Activated CD8-positive, alpha-beta memory T cell treated with anti-CD3 and anti-CD28 coated beads, Interleukin-2, amount 50 U/mL, for 48 hours (primary cell): ENCODE measurements at places on chromosomes 16 and 17.

DNA sequence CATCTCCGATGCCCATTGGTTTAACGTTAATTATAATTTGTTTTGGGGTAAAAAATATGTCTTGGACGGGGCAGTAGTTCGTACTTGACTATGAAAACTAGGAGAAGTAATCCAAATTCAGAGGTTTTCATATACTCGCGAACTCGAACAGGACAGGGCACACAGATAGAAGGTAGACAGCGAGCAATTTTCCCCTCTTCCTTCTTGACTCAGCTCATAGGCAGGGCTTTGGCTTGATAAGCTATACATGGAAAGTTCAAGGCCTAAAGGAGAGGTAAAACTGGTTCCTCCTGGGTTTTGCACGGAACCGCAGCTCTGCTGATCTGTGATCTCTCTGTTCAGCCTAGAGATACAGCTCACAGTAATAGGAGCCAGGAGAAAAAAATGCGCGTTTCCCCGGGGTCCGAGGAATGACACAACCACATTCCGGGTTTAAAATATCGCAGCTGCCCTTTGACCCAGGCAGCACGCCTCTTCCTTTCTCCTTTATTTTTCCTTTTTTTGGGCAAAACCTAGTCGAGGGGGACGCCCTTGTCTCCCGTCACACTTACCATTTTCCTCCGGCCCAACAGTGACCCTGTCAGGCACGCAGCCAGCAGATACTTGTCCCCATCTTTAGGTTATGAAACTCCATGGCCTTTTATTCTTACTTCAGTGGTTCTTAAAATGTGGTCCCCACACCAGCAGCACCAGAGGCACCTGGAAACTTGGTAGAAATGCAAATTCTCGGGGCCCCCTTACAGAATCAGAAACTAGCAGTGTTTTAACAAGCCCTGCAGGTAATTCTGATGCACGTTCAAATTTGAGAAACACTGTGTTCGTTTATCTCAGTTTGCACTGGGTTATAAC, 1.7 kb upstream of the LASP1 start:
- DNase-seq: no peak

- DNase-seq: no peak
Measured at GRCh38 chr16:58518083-58518979, 3.0 kb downstream of the SETD6 start.

DNA sequence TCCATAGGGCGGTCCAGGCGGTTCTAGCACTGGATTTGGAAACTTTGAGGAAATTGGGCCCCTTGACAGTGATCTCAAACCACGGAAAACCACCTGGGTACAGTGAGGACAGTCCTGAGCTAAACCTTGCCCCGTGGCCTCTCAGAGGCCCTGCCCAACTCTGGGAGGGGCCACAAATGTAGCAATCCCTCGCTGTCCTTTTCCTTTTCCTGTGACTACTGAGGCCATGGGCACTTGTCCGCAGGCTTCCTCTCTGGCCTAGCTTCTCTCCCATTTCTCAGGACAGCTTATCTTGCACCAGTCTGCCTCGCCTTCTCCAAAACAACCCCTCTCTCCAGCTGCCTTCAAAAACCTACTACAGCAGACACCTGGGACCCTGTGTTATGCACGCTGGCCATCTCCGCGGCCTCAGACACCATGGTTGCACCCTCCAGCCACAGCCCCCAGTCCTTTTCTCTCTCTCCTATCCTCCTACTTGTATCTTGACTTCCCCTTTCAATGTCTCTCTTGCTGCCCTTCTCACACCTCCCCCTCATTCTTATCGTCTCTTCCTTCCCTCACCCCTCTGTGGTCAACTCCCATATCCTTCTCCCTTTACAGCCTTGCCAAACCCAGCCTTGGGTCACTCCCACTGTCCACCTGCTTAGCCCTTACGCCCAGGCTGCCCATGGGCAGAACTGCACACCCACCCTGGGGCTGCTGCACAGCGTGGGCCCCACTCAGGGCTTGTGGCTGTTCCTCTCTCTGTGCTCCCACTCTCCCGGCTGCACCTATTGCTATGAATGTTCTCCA, 7.6 kb downstream of the SCPEP1 start:
- no peak for DNase-seq

- no peak for DNase-seq
Measured at GRCh38 chr17:51601622-51602261, 341.4 kb downstream of the UTP18 start.

DNA sequence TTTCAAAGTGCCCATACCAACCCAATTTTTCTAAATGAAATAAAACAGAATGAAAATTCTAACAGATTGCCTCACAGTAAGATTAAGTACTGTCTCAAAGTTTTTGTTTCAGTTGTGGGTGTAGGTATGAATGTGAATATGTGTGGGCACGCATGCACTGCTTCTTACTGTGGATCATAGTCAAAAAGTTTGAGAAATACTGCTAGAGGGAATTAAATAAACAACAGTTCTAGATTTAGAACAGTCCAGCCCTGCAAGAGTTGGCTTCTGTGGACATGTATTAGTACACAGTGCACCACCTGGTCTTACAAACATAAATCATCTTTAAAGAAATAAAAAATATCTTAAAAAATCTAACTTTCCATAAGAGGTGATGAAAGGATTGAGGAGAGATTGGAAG, 8.4 kb downstream of the ZNF652 start:
- no peak for DNase-seq
